Fibroblast of skin of abdomen (primary cell): ENCODE measurements at places on chromosomes 1 and 21.

GRCh38 chr21:35404247-35404646 is 355.1 kb upstream of the RUNX1 start:
- no peak for DNase-seq

- DNase-seq: peak; percentile 37
Measured at GRCh38 chr1:99645699-99646531, at the start of gene PALMD. TSS of gene PALMD (plus strand) at chr1:99646113. CDS start at chr1:99646318, 205 bp downstream.

GRCh38 chr1:47968556-47968888 is 28.7 kb downstream of the TRABD2B start:
- no peak for DNase-seq

- DNase-seq: no peak
Measured at GRCh38 chr1:6140413-6140812, 39.7 kb downstream of the CHD5 start.

- DNase-seq: no peak
Measured at GRCh38 chr1:247500865-247501264, 35.4 kb downstream of the OR2C3 start.

DNA sequence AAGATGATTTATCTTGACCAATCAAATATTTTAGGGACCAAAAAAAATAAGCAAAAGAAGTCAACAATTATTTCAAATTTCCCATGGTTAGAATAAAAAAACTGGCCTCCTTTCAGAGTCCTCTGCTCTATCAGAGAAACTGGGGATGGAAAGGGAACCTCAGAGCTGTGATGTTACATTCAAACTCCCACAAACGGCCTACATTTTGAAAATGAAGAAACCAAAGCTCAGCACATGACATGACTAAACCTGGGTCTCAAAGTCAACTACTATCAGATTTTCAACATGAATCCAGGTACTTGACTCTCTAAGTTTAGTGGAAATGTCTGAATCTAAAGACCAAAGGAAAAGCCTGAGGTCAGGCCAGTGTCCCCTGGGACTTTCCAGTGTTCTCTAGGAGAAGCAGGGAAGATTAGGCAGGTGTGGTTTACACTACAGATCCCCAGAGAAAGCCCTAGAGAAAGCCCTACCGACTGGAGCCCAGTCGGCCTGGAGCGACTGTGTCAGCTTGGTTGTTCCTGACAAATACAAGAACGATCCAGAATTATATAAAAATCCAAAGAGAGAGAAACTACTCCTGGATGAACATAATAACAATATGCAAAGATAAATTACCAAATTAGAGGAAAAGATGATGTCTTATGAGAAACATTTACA is 24.8 kb downstream of the JAK1 start:
- no peak for DNase-seq

DNA sequence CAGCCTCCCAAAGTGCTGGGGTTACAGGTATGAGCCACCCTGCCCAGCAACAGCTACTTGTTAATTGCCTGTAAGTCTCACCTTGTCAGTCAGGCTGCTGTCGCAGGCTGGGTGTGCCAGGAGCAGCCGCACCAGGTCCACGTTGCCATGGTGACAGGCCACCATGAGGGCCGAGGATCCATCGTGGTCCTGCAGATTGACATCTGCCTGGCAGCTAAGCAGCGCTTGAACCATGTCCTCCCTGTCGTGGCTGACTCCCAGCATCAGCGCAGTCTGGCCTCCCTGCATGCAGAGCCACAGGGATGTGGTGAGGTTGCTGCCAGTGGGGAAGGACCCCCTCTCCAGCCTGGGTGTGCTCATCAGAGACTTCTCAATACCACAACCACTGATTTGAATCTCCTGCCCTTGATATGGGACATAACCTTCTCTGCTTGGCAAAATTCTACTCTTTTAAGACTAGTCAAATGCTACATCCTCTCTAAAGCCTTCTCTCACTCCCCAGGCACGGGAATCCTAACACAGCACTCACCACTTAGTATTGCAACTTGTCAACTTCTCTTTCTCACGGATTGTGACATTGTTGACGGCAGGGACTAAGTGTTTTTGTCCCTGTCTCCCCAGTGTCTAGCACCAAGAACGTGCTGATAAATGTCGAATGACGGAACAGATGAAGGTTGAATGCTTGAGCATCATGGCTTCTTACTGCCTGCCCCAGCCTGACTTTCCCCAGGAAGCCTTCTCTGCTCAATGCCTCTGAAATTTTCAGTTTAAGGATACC is 52.9 kb downstream of the L1TD1 start:
- no peak for DNase-seq

- peak; percentile 100 for DNase-seq
Measured at GRCh38 chr21:29130270-29130969, at the start of gene MAP3K7CL. TSS of gene MAP3K7CL (plus strand) at chr21:29130644. CDS start at chr21:29133345, 2,701 bp downstream.

- peak; percentile 23 for DNase-seq
Measured at GRCh38 chr21:16117331-16117730, 387.5 kb downstream of the USP25 start.

DNA sequence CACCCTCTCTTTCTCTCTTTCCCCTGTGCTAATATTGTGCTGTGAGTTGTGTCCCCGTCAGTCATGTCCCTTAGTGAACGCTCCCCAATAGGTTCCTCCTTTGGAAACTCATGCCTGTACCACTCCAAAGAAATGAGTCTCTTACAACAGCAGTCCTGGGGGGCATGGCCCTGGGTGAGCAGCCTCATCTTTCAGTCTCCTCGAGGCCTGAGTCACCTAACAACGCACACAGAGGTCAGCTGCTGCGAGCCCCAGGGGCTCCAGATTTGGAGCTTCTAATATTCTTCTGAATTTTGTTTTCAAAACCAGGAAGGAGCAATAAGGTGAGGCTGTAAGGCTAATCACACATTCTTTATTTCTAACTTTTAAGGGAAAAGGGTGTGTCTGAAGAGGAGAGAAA is 30.5 kb upstream of the ZBTB8A start:
- DNase-seq: no peak

- DNase-seq: peak; percentile 57
Measured at GRCh38 chr1:226424221-226425003, 16.5 kb upstream of the PARP1 start.

DNA sequence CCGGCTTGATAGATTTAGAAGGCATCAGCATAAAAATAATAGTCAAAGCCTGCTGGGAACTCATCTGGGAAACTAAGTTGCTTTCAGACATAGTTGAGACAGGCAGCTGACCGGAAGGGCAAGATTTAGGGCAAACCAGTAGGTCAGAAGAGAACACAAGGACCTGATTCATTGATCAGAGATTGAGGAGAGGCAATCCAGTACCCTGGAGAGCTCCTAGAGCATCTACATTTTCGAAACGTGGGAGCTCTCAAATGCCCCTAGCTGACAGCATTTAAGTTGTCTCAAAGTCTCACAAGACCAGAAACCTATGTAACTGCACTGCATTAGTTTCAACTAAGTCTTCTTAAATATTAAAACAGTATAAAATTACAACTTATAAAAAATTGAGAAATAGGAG is 22.9 kb upstream of the MTF2 start:
- peak; percentile 34 for DNase-seq

DNA sequence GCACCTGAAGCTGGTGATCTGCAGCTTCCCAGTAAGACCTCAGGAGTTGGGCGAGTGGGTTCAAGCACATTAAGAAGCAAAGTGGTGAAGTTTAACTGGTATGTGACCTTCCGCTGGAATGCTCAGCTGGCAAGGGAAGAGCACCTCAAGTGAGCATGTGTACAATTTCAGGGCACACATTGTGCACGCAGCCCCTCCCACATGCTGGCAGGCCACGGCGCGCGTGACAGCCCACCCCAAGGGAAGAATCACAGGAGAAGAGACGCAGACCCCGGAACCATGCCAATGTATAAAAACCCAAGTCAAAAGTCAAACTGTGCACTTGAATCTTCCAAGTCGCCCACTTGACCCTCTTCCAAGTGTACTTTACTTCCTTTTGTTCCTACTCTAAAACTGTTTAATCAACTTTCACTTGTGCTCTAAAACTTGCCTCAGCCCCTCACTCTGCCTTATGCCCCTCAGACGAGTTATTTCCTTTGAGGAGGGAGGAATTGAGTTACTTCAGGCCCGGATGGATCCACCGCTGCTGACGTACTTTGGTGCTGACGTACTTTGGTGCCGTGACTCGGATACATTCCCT is 20.0 kb downstream of the LRRC3 start:
- DNase-seq: no peak

- no peak for DNase-seq
Measured at GRCh38 chr1:13550663-13551062, 33.0 kb upstream of the PDPN start.

- peak; percentile 86 for DNase-seq
Measured at GRCh38 chr1:232853994-232854797, 49.0 kb downstream of the MAP10 start.

DNA sequence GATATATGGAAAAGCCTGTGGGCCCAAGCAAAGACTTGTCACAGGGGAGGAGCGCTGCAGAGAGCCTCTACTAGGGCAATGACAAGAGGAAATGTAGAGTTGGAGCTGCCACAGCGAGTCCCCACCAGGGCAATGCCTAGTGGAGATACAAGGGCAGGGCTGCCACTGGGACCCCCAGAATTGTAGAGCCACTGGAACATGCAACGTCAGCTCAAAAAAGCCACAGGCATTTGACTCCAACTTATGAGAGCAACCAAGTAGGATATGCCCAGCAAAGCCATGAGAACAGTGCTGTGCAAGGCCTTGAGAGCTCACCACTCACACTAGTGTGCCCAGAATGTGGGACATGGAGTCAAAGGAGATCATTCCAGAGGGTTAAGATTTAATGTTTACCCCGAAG is 63.7 kb upstream of the CAMK1G start:
- no peak for DNase-seq

DNA sequence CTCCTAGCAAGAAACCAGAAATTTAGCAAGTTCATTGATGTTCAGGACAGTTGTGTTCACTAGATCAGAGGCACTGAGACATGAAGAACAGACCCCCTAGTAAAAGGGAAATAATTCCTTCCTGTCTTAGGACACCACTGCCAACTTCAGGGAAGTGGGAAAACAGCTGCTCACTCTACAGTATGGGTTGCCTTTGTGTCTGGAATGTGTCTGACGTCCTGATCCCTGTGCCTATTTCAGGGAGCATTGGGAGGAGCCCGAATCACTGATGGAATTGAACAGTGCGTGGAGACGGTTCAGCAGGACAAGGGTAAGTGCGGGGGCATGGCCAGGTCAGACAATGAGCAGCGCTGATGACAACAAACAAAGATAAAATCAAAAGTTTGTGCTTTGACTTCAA is 21.0 kb downstream of the S100A11 start:
- DNase-seq: no peak

- no peak for DNase-seq
Measured at GRCh38 chr1:90142697-90143096, 147.8 kb downstream of the ZNF326 start.

- DNase-seq: peak; percentile 10
Measured at GRCh38 chr21:46666941-46667740, 31.7 kb downstream of the PRMT2 start.

DNA sequence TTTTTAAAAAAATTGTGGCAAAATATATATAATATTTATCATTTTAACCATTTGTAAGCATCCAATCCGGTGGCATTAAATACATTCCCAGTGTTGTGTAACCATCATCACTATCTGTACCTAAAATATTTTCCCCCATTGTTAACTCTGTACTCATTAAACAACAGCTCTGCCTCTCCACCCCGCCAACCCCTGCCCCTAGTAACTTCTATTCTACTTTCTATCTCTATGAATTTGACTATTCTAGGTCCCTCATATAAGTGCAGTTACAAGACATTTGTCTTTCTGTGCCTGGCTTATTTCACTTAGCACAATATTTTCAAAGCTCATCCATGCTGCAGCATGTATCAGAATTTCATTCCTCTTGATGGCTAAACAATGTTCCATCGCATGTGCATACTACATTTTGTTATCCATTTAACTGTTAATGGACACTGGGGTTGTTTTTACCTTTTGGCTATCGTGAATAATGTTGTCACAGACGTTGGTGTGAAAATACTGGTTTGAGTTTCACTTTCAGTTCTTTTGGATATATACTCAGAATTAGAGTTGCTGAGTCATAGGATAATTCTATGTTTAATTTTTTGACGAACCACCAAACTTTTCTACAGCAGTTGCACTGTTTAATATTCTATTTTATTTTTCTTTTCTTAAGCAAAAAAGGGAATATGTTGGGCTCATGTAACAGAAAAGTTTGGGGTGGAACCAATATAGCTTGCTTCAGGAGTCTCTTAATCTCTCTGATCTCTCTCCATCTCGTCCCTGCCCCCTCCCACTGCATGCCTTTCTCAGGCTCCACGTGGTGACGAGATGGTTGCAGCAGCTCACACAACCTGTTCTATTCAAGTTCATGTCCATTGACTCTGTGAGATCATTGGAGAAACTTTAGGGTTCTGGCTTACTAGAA is 25.2 kb upstream of the RCAN1 start:
- DNase-seq: no peak

GRCh38 chr1:244092964-244093638 is 42.0 kb downstream of the ZBTB18 start:
- DNase-seq: no peak

DNA sequence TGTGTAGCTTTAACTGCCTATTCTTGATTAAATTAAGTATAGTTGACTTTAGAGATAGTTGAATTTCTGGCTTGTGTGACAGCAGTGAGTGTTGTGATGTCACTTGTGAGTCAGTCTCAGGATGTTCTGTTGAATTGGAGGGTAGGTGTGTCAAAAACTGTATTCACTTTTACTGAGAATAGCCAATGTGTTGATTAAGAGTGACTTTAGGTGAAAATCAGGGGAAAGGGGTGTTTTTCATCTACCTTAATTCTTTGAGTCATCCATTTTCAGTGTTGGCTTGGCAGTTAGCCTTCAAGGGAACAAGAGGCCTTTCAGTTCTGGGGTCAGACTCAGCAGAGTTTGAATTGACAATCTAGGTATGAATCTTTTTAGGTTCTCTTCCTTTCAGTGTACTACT is 75.9 kb downstream of the CDC14A start:
- DNase-seq: no peak

DNA sequence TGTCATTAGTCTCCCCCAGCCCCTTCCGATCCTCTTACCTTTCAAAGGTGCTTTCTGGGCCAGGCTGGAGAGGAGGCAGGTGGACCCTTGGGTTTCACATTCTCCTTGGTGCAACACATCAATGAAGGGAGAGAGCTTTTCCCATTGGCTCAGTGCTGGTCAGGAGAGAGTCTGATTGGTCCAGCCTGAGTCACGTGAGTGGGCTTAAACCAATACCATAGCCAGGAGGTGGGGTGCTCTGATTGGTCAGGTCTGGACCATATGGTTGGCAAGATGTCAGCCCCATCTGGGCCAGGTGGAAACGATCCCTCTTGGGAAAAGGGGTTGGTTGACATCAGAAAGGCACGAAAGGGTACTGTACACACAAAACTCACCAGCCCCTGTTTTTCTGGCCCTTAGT is 44.8 kb upstream of the ABCG1 start:
- DNase-seq: no peak

GRCh38 chr1:32650248-32650751 is at the start of gene ZBTB8OS:
TSS of gene ZBTB8OS (minus strand) at chr1:32650550. CDS start at chr1:32650529, 21 bp downstream.
- DNase-seq: peak; percentile 93

DNA sequence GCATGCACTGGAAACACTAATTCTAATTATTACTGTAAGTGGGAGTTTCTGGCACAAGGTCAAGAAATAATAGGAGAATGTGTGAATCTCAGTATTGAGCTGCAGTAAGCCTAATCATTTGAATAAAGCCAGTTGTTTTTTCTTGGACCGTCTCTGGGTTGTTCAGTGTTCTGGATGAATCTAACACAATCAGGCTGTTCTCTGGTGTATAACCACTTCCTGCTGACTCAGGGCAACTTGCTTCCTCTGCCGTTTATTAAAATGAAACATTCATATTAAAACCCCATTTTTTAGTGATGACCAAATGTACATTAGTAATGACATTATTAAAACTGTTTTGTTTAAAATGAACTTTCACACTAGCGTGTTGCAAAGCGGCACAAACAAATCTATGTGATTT is 273.1 kb upstream of the SNX7 start:
- DNase-seq: peak; percentile 87
